ENCODE measurements at places on chromosomes 1 and 21.

- no peak for DNase-seq
These were observed at the start of gene PADI1 for GRCh38 chr1:17204546-17205440. Gene PADI1, plus strand, starts transcription at chr1:17205128. Its CDS starts 90 bp downstream, at chr1:17205218.

DNA sequence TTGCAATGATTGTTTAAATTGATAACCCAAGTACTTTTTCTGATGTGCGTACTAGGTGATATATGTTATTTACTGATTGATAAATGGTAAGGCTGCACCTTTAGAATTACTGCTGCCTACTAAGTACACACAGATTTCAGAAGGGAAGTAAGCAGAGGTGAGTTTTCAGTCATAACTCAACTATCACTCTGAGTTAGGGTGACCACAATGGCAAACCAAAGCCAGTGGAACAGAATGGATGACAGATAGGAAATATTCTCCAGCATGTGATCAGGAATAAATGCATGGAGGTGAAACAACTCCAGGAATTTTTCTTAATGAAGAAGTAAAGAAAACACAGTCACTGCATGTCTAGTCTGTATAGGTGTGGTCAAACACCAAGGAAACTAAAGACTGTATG is 7.5 kb upstream of the KCNJ15 start:
- DNase-seq: no peak

DNA sequence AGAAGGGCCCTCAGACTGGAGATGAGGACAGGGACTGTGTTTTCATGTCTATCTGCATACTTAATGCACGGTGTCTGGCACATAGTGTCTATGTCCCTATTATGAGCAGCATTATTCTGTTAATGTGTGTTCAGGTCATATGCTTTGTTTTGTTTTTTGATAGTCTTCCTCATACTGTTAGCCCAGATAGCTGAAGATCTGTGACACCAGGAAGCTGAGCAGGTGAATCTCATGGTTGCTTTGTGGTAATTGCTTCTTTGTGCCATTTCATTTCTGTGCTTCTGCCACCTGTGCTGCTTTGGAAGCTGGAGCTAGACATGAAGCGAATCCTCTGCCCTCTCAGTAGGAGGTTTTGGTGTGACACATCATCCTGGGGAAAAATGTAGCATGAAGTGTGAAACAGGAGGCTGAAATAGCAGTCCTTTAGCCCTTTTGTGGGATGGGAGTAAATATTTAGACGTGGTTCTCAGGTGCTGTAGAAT is 15.8 kb downstream of the SMAP2 start:
- no peak for DNase-seq

GRCh38 chr1:54325284-54325683 is 80.9 kb downstream of the SSBP3 start:
- no peak for DNase-seq

DNA sequence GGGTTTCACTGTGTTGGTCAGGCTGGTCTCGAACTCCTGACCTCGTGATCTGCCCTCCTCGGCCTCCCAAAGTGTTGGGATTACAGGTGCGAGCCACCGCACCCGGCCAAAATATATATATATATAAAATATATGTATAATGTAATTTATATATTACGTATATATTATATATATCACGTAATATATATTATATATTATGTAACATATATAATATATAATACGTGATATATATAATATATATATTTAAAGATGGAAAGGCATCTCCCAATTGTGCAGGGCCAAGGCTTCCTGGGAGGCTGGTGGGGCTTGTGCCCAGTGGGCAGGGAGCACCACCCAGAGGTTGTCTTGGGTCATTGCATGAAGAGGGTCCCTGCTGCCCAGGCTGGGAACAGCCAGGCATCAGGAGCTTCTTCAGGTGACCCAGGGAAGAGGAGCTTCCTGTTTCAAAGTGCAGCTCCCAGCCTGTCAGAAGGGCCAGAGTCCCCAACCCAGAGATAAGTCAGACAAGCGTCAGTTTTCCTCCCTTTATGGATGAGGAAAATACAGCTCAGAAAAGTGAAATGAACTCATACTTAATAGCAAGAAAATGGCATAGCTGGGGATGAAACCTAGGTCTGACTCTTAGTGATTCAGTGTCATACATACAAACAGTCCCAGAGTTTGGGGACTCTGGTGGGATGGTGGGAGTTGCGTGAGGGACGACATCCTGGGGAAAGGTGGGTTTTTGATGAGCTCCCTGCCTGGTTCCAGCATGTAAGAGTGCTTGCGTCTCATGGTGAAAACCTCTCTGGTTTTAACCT is 12.0 kb downstream of the UBE2Q1 start:
- peak; percentile 81 for DNase-seq

- DNase-seq: no peak
These were observed 11.2 kb upstream of the GSTM4 start for GRCh38 chr1:109644670-109645069.

GRCh38 chr1:181392613-181393220 is 90.6 kb upstream of the CACNA1E start:
- DNase-seq: no peak

- no peak for DNase-seq
These were observed 187.8 kb downstream of the ZSCAN20 start for GRCh38 chr1:33660244-33660643.

GRCh38 chr21:45923146-45923545 is 58.4 kb upstream of the COL6A1 start:
- DNase-seq: peak; percentile 90

GRCh38 chr1:172154551-172154950 is 265.9 kb upstream of the C1orf105 start:
- no peak for DNase-seq

DNA sequence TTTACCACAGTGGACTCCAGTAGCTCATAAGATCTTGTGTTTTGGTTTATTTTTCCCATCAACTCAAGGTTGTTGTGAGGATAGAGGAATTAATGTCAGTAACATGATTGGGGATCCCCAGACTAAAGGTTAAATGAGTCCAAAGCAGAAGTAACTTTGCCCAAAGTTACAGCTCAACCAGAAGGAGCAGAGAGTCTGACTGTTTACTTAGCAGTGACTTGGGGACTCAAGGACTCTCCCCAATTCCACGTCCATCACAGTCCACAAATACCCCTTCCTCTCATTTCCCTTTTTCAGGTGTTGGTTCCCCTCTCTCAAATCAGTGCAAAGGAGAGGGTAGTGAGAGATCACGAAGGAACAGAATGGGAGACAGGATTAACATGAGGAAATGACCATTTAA is 4.0 kb upstream of the ETV3 start:
- no peak for DNase-seq

DNA sequence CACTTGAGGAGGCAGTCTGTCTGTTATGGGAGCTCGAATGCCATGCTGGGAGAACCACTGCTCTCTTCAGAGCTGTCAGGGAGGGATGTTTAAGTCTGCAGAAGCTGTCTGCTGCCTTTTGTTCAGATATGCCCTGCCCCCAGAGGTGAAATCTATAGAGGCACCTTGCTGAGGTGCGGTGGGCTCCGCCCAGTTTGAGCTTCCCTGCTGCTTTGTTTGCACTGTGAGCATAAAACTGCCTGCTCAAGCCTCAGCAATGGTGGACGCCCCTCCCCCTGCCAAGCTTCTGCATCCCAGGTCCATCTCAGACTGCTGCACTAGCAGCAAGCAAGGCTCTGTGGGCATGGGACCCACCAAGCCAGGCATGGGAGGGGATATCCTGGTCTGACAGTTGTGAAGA is 247.5 kb downstream of the LMX1A start:
- DNase-seq: no peak

GRCh38 chr1:50779801-50780200 is 180.3 kb downstream of the FAF1 start:
- DNase-seq: no peak

Data from 8988T (cell line).